GM10248 (cell line): ENCODE measurements at places on chromosomes 11 and 22.

DNA sequence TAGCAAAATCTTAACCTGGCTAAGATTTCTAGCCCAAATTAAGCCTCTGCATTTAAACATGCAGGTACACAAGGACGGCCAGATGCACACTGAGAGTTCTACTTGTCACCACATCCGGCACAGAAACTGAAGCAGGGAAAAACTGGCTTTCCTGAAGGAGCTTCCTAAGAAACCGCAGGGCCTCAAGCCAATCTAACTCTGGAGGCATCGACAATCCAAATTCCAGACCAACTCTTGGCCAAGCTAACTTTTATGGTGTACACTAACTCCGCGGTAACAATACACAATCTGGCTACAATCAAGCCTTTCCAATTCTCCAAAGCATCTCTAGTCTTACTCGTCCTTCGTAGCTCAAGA is 1.2 kb downstream of the MSANTD2 start:
- no peak for DNase-seq

- DNase-seq: no peak
Observed at GRCh38 chr11:31366795-31367194, 2.7 kb downstream of the DCDC1 start.

- no peak for DNase-seq
Observed at GRCh38 chr11:2217211-2218030, 45.8 kb upstream of the TH start.

- DNase-seq: no peak
Observed at GRCh38 chr11:35359321-35360054, 59.9 kb downstream of the SLC1A2 start.
